ENCODE measurements at places on chromosomes 7 and 10.

- DNase-seq: no peak
Observed at GRCh38 chr7:29843093-29843492, 36.8 kb downstream of the WIPF3 start.

GRCh38 chr10:29776246-29776645 is 141.5 kb upstream of the SVIL start:
- no peak for DNase-seq

DNA sequence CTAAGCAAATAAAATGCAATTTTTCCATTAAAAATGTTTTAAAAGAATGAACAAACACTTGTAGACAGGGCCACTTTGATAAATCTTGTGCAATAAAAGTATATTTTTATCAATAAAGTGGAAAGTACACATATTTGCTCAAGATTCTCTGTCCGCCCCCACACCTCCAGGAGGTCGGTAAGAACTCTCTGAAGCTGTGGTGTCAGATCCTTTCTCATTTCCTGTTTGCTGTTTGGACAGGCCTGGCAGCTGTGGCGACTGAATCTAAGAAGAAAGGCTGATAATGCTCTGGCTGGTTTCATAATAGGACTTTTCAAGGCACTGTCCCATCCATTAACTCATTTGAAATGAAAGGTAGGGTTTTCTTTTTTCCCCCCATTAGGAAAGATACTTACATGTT is 15.3 kb upstream of the ASB4 start:
- no peak for DNase-seq

DNA sequence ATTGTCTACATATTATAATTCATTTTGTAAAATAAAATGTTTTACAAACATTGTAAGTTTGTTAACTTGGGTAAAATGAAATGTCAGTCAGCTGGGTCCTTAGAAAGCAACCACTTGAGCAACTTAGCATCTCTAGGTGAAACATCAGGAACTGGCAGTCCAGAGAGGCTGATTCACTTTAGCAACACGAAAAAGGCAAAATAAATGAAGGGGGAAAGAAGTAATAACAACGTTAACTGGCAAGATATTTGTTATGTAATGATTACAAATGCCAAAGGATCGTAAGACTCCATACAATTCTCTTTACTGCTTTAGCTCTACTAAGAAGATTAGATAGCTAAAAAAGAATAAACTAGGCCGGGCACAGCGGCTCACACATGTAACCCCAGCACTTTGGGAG is 5.0 kb downstream of the PDZD8 start:
- DNase-seq: no peak

DNA sequence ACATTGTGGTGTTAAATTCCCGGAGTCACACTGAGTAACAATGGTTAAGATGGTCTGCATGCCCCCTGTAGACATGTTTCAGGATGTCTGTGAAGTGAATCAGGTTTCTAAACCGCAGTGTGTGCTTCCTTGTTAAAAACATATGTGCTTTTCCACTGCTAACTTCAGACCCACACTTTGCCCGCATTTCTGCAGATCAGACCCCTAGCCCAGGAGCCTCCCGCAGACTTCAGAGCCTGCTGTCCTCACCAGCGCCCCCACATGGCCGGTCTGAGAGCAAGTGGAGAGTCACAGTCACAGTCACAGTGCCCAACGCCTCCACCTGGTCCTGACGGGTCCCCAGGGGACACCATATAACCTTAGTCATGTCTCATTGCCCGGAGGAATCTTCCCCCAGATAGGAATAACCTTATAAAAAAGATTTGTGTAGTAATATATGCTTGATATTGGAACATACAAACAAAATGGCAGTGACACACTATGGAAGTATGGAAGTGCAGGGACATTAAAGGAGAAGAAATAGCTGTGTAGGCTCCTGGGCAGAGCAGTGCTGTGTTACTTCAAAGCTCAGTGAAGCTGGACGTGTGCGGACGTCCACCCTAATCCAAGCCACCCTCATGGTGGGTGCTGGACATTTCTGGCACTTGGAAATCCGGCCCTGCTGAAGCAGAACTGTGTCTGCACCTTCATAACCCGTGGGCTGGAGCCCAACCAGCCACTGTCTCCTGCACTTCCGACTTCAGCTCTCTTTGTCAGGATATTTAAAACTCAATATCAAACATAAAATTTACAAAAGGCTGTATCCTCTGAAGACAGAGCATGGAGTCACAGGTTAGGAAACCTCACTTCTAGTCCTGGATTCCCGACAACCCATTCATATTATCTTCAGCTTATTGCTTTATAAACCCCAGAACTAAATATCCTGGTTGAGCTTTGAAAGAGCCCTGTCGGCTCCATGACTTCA is 29.0 kb downstream of the GSTO2 start:
- no peak for DNase-seq

DNA sequence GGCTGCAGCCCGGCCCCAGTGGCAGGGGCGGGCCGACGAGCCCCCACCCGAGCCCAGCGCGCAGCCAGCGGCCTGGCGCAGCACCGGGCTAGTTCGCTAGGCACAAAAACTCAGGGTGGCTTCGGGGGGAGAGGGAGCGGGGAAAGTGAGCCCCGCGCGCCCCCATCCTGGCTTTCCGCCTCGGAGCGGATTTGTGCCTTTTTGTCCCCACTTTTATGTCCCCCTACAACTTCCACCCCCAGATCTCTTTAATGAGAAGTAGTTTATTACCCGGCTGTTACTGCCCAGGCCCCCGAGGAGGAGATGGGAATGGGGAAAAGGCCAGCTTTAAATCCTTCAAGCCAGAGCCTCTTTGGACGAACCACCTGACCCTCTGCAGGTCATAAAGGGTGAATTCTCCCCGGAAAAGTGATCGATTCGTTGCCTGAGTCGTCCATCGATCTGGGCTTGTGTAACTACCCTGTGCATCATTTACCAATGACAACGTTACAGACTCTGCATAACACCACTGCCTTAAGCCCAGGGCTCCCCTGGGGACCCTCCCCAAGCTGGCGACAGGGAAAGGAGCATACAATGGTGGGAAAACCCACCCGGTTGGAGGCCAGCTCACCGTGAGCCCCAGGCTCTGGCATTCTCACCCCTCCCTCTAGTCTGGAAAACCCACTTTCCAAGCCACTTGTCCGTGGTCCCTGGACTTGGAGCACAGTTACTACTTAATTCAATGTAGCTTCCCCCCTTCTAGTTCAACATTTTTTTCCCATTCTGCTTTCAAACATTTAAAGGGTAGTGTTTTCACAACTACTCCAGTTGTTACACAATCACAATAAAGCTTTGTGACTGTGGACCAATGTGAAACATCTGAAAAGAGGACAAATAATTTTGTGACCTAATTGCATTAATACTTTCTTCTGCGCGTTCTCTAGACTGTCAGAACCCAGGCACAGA is 748 bp upstream of the SH3PXD2A start:
- no peak for DNase-seq

GRCh38 chr7:146235195-146235594 is 118.6 kb downstream of the CNTNAP2 start:
- DNase-seq: no peak

- DNase-seq: no peak
Observed at GRCh38 chr7:129615018-129615417, 3.5 kb downstream of the NRF1 start.

GRCh38 chr7:6384327-6384726 is 63.4 kb downstream of the DAGLB start:
- no peak for DNase-seq

DNA sequence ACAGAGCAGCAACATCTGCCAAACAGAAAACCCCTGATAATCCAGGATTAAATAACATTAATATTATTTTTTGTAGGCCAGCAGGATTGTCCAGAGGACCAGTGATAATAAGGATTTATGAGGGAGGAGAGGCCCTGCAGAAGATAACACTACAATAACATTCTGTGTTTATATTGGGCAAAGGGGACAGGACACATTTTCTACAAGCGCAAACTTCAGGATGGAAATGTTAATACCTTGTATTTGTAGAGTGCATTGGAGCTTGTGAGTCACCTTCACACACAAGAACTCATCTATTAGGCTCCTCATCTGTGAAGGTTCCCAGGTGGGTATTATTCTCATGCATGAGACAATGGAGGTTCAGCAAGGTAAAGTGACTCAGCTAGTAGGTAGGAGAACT is 51.0 kb downstream of the BAMBI start:
- no peak for DNase-seq

DNA sequence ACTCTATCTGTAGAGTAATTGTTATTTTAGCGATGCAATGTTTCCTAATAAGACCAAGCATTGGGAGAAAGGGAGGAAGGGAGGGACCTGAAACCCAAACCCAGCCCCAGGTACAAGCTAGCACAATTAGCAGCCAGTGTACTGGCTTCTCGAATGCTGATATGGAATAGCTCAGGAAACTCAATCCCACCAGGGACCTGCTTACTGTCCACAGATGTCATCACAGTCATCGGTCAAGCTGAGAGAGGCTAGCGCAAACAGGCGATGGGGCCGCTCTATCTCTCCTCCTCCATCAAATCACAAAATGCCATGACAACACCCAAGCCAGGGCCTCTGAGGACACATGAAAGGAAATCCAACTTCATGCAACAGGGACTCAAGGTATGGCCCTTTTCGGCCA is 192.1 kb downstream of the KCNMA1 start:
- DNase-seq: no peak

DNA sequence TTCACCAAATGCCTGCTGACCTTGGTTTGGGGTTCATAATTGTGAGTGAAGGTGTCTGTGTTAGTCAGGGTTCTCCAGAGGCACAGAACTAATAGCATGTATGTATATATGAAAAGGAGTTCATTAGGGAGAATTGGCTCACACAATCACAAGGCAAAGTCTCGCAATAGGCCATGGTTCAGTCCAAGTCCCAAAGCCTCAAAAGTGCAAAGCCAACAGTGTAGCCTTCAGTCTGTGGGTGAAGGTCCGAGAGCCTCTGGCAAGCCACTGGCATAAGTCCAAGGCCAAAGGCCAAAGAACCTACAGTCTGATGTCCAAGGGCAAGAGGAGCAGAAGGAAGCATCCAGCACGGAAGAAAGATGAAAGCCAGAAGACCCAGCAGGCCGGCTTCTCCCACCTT is 257.6 kb upstream of the SHH start:
- no peak for DNase-seq

DNA sequence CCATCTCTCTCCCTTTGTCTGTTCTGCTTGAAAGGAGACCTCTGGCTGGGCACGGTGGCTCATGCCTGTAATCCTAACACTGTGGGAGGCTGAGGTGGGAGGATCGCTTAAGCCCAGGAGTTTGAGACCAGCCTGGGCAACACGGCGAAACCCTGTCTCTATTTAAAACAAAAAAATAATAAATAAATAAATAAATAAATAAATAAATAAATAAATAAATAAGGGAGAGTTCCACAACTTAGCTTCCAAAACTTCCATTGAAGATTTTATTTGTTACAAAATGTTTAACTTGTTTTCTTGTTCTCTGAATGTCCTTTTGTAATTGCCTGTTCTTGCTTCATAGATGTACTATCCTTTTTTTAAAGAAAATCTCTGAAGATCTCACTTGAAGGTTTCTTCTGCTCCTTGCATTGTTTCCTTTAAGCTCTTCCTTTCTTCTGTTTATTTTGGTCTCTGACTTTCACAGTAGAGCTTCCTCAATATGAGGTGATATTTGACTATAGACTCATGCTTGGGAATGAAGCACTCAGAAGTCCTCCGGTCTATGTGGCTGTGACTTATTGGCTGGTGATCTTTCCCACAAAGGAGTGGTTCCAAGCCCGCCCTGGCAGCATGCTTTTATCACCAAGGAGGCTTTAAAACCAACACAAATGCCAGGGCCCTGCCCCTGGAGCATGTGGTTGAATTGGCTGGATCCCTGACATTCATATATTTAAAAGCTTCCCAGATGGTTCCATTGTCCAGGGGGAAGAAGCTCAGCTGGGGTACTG is 18.1 kb upstream of the NPTX2 start:
- DNase-seq: no peak

- no peak for DNase-seq
Observed at GRCh38 chr7:3527496-3528124, 226.6 kb downstream of the SDK1 start.

DNA sequence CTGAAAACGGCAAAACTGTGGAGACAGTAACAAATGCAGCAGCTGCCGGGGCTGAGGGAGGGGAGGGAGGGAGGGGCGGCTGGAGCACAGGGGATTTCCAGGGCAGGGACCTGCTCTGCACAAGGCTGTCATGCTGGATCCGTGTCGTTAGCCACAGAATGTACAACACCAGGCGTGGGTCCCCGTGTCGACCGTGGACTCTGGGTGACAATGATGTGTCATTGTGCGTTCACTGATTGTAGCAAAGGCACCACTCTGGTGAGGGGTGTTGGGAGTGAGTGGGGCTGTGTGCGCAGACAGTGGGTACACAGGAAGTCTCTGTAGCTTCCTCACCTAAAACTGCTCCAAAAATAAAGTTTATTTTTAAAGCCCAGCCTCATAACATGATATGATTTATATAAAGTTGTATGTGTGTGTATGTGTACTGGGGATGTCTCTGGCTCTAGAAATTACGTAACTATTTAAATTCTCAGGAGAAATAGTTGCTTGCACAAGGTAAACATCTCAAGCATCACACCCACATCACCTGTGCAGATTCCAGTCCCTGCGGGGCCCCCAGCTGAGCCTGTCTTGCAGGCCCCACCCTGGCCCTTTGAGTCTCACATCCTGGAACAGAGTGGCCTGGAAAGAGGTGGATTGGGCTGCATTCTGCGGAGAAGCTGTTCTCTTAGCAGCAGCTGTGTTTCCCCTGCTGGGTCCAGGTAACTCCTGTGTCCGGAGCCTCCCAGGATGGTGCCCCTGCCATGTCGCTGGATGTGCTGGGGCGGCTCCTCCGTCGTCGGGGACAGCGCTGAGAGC is 135.7 kb downstream of the DYNC2I1 start:
- no peak for DNase-seq

DNA sequence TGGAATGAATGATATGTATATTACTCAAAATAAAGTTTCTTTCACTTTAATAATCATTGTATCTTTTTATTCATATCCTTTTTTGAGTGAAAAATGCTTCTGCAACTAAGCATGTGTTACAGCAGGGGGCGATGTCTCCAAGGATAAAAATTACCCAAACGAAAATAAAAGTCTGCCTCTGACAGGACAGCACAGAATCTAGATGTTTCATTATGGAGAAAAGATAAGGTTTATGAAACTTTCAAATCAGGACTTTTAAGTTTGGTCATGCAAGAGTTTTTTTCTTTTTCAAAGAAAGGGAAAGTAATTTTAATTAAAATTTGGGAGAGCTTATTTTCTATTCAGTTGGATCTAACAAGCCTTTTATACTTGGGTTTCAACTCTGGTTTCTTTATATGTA is 48.4 kb downstream of the TES start:
- no peak for DNase-seq

DNA sequence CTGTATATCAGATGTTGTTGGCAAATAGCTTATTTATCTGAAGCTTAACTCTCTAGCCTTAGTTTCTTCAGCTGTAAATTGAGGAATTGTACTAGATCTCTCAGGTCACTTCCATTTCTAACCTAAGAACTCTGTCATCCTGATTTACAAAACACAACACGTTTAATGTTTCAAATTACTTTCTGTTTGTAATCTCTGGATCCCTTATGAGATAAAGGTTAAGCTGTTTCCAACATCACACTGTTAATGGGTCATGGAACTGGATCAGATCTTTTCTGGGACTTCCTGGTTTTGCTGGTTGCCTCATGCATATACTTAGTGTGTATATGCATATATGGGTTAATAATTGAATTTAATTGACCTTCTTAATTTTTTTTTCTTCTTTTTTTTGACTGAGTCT is 9.9 kb downstream of the SAMD8 start:
- no peak for DNase-seq

- DNase-seq: no peak
Observed at GRCh38 chr7:87564296-87564963, 36.3 kb downstream of the ABCB1 start.

- no peak for DNase-seq
Observed at GRCh38 chr10:133107442-133107841, 19.7 kb downstream of the ADGRA1 start.
